ENCODE measurements at places on chromosomes 16 and 17.

DNA sequence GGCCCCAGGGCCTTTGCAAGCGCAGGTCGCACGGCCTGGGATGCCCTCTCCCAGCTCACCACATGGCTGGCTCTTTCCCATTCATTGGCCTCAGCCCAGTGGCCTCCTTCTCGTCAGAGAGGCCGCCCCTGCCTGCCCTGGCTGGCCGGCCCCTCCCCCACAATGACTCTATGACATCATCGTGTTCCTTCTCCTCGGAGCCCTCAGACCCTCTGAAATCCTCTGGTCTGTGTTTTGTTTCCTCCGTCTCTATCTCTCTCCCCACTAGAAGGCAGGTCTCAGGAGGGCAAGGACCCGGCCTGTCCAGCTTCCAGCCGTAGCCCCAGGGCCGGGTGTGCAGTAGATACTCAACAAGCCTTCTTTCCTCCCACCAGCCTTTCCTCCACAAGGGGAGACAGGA is 164.8 kb upstream of the FOXF1 start:
- no peak for DNase-seq

DNA sequence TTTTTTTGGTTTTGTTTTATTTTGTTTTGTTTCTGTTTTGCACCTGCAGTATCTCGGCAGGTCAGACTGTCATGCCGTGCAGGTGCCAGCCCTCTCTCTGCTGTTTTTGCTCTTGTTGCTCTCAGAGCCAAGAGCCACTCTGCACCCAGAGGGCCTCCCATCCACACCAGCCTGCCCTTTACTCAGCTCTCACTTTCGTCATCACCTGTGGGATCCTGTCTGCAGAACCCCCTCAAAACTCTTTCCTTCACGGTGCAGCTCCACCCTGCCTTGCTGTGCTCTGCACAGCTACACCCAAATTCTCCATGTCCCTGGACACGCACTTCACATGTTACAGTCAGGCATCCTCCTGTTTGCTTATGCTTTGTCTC is 2.6 kb downstream of the AOC3 start:
- no peak for DNase-seq

GRCh38 chr17:47967607-47968252 is 3.2 kb upstream of the CDK5RAP3 start:
- no peak for DNase-seq

DNA sequence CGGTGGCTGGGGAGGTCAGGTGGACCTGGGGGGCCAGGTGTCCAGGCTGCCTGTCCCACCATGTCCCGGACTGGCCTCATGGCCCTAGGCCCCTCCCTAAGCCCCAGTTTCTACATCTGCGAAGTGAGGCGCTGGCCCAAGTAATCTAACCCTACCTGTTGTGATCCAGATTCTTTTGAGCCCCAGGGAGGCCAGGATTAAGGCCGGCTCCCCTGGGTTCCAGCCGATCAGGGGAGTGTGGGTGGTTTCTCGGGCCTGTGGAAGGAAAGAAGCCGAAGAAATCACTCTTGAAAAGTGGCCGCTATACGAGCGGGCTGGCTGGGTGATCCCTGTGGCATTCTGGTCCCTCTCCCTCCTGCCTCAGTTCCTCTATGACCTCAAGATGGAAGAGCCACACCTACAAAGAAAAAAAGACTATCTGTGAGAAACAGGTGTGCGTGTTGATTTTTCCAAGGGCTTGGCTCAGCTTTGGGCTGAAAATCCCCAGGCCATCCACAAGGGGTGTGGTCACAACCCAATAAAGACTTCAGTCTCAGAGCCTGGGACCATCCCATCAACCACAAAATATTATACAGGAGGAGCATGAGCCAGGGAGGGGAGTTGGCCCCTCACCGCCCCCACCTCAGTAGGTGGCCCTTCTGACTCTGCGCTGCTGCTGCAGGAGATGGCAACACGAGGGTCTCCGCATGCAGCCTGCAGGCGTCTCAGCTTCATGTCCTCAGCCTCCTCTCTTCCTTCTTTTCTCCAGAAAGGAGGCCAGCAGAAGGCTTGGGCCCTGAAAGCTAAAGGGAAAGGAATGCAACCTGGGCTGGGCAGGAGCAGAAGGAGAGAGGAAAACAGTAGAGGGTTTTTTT is 20.3 kb downstream of the GPR142 start:
- DNase-seq: no peak

GRCh38 chr17:79938336-79939093 is 97.2 kb downstream of the TBC1D16 start:
- DNase-seq: no peak

GRCh38 chr16:50286681-50287080 is 20.3 kb downstream of the ADCY7 start:
- DNase-seq: no peak

DNA sequence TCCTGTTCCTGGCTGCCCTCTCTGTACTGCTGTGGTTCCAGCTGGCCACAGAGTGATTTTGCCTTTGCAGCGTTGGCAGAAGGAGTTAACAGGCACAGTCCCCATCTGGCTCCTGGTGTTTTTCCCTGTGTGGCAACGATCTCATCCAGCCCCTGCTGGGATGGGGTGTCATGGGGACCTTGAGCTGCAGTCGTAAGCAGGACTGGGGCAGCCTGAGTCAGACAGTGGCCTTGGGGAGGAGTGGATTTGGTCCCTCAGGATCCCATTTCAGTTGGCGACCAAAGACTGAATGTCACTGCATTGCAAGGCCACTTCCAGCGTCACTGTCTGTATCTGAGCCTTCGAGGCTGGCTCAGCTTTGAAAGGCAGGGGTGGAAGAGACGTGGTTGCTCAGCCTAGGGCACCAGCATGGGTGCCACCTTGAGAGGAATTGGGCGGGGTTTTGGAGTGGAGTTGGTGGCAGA is 11.9 kb downstream of the TMEM94 start:
- no peak for DNase-seq

GRCh38 chr17:66580184-66580955 is 254.5 kb upstream of the CACNG5 start:
- DNase-seq: no peak

DNA sequence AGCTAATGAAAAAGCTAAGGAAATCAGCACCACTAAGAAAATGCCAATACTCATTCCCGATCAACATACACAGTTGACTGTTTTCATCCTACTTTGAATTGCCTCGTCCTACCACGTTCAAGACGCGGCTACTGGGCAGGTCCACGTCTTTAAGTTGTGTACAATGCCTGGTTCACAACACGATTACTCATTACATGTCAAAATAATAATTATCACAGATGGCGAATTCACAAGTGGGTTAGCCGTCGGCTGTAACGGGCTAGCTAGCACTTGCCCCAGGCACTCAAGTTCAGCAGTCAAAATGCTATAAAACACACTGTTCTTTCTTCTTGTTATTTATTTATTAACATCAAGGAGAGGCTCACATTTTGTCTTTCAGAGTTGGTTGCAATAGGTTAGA is 124.2 kb downstream of the ZFHX3 start:
- DNase-seq: no peak

DNA sequence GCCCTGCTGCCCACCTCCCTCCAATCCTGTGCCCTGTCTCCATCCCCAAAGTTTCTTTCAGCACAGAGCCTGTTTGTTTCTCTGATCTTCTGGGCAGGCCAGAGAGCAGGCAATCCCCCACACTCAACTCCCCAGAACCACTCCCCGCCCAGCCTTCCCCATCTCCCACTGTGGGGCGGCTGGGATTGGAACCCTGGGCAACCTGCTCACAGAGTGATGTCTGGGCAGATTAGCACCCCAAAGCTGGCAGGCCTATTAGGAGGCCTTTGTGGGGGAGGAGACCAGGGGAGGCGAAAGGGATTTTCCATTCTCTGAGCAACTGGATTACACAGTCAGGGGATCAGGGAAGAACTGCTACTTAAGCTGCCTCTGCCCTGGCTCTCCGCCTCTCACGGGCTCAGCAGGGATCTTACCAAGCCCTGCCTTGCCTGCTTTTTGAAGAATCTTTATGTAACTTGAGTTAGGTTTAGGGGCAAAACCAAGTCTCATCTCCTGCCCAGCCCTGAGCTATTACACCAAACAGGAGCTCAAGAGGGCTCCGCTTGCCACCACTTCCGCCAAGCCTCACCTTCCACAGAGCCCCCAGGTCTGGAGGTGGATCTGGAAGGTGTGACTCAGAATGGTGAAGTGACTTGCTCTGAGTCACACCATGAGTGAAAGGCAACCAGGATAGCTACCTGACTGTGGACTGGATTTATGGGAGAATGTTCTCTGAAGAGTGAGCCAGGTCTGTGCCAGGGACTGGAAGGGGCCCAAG is 16.0 kb upstream of the LHX1 start:
- no peak for DNase-seq

Data from activated gamma-delta T cell (primary cell).